ENCODE measurements at places on chromosomes 12 and 14. TPM values are rescaled to one million over a fixed set of nuclear protein-coding genes. Genes with fewer than 3 reads are reported as not detected.

SYT1 gene
- 9.7 TPM for total RNA-seq

PAN2 gene
- 16.8 TPM for total RNA-seq

MMP17 gene
- total RNA-seq = 14.0 TPM

DNA sequence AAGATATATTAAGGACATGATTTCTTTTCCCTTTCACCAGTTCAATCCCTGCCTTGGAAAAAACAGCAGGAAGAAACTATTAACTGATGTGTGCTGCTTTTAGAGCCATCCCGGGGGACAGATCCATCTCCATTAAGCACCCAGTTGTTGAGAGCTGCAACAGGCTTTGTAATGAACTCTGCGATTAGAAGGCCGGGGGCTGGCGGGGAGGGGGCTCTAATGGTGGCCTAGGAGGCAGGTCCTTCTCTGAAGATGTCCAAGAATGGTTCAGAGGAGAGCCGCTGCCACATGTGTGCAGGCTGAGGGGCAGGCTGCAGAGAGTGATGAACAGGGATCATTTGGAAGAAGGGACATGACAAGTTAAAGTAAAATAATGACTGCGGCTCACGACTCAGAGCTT lies 67.8 kb downstream of the GALNT8 start:
- DNase-seq = no peak

DNA sequence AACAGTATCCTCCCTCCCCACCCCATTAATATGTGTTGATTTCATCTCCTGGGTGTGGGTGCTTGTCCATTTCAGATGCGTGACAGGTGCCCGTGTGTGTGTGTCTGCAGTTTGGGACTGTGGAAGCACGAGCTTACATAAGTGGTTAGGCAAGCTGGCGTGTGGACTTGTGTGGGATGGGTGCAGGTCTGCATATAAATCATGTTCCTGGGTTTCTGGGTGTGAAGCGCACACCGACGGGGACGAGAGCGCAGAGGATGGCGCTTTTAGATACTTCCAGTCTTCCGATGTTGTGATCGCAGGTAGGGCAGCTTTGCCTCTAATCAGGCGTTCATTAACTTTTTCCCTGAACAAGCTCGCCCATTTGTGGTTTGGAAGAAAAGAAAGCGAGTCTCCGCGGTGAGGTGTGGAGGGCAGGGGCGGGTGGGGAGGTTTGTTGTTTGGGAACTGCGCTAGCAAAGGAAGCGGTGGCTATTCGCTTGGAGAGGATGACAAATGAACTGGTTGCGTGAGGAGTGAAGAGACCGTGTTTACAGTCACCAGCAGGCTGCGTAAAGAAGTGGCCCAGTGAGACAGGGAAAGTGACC lies 865 bp downstream of the RGS6 start:
- no peak for DNase-seq
